Mesendoderm (in vitro differentiated cells): ENCODE measurements at places on chromosomes 13 and 19.

GRCh38 chr13:98468929-98469328 lies 108.0 kb downstream of the STK24 start:
- DNase-seq, result no peak

GRCh38 chr13:46053162-46054012 lies 841 bp upstream of the ZC3H13 start:
- no peak for DNase-seq

DNA sequence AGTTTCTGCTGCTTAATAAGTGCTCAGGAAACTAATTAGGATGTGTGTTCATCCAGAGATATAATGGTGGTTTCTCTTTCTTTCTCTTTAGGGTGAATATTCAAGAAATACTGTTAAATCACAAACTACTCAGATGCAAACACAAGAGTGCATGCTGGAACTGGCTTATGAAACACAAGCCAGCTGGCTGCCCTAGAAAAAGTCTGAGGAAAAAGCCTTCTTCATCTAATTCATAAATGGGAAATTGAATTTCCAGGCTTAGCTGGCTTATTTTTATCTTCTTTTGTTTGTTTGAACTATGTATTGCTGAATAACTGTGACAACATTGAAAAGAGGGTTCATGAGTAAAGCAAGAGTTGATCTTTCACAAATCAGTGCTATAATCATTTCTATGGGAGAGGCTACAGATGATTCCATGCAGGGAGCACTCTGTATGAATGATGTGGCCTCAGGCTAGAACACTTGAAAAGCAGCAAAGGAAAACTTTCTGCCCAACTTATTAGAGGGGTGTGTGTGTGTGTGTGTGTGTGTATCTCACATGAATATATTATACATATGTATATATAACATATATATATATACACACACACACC lies 69.8 kb upstream of the SCEL start:
- DNase-seq, result no peak

DNA sequence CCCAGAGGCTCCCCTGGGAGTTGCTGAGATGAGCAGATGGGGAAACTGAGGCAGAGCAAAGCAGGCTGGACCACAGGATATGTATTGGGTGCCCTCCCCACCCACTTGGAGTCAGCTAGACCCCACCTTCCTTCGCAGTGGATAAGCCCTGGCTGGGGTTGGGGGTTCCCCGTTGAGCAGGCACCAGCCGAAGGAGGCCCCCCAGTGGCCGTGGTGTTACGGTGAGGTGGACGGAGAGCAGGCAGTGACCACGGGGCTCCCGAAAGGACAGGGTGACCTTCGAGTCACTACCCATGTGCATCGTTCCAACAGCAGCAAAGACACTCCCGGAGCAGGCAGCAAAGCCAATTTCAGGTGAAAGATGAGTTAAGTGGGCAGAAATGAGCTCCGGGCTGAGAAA lies 62.4 kb upstream of the ADGRE5 start:
- peak; percentile 23 for DNase-seq

- no peak for DNase-seq
Measured at GRCh38 chr19:45142726-45143110, 18.1 kb downstream of the NKPD1 start.

- DNase-seq, result no peak
Measured at GRCh38 chr13:65472336-65472735, 1757.8 kb downstream of the PCDH9 start.

GRCh38 chr13:100987948-100988347 lies 313.4 kb upstream of the TMTC4 start:
- DNase-seq, result peak; percentile 76

GRCh38 chr19:13095393-13095784 lies 7.3 kb downstream of the LYL1 start:
- DNase-seq, result peak; percentile 46

DNA sequence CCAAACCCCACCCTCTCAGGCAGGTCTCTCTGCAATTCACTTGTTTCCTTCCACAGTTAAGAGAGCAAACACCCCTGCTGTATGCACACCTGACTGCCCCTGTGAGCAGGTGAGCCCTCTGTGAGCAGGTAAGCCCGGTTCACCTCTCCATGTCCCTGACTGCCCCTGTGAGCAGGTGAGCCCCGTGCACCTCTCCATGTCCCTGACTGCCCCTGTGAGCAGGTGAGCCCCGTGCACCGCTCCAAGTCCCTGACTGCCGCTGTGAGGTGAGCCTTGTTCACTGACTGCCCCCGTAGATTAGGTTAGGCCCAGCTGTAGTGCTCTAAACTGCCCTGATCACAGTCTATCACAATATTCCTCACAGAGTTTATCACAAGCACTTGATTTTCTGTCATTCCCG lies 29.2 kb downstream of the TMTC4 start:
- no peak for DNase-seq

- DNase-seq, result no peak
Measured at GRCh38 chr19:51139299-51140014, 2.6 kb upstream of the SIGLEC7 start.

DNA sequence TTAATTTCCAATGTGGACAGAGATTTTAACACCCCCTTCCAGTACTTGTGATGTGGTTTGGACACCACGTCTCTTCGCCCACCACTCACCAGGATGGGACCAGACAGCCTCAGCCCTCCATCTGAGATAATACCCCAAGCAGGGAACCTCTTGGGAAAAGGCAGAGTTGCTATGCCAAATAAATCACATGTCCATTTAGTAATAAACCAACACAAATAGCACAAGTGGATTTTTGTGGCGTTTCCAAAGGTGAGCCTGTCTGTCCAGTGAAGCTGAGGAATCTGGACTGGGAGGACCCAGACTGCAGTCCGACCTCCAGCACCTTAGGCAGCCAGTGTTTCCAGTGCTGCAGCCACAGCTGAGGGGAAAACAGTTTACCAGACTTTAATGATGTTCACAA lies 34.1 kb upstream of the GAS6 start:
- no peak for DNase-seq

- DNase-seq, result no peak
Measured at GRCh38 chr19:38809592-38810252, 3.0 kb downstream of the LGALS4 start.

DNA sequence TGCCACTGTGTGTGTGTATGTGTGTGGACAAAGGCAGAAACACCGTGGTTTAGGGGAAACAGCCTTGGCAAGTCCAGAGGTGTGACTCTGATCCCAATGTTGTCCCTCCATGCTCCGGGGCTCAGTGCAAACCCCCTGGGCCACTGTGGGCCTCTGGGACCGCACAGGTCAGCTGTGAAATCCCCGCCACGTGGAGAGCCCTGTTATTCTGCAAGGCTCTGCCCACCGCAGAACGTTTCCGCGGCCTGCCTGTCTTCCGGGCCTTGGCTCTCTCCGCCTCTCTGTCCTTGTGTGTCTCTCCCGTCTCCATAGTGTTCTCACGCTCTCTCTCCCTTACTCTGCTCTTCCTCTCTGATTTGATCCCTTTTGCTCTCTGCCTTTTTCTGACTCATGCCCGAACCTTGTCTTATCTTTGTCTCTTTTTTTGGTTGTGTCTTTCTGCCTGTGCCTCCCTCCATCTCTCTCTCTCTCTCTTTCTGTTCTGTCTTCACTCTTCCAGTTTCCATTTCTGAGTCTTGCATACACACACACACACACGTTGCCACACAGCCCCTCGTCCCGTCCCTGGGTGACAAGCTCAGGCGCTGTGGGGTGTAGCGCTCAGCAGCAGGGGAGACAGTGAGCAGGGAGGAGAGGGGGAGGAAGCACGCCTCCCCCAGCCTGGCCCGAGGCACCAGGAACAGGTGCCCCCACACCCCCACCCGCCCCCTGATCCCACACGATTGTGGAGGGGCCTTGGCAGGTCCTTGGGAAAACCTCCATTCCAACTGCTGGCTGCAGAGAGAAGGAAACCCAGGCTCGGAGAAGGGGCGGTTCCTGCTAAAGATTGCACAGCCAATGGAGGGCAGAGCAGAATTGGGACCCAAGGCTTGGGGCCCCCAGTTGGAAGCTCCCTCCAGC lies 3.0 kb downstream of the TTYH1 start:
- DNase-seq, result peak; percentile 43

DNA sequence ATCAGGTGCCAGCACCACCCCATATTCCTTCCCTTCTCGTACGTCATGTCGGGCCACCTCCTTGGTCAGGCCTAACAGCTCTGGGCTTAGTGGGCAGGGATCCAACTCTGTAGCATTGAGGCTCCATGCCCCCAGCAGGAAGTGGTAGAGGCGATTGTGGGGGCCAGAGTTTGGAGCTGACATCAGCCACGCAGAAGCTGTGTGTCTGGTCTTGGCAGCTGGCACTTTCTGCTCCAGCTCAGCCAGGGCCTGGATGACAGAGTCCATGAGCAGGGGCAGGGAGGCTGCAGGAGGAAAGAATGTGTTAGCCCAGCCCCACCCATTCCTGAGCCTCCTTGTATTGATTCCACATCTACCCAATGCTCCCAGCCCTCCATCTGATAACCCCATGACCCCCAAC lies 3.0 kb downstream of the PGLYRP2 start:
- no peak for DNase-seq

DNA sequence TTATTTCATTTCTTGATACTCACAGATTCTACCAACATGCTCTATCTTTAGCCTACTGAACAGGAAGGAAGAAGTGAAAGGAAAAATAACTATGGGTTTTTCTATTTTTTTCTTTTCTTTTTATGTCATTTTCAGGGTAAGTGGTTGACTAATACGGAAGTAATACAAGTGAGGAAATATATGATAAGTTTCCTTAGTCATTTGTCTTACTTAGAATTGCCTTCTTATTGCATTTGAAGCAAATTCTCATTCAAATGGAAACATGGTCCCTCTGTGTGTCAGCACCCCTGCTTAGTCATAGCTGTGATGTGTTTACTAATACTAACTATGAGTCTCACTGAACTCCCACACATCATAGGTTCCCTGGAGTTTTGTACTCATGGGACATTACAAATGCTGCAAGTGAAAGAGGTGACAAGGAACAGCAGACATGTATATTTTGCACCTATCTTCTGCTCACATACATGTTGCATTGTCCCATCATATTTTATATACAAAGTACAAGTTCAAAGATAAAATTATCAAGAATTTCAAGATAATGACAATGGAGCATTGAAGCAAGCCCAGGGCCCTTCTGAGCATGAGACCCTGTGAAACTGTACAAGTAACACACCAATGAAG lies 60.1 kb downstream of the DCT start:
- no peak for DNase-seq

DNA sequence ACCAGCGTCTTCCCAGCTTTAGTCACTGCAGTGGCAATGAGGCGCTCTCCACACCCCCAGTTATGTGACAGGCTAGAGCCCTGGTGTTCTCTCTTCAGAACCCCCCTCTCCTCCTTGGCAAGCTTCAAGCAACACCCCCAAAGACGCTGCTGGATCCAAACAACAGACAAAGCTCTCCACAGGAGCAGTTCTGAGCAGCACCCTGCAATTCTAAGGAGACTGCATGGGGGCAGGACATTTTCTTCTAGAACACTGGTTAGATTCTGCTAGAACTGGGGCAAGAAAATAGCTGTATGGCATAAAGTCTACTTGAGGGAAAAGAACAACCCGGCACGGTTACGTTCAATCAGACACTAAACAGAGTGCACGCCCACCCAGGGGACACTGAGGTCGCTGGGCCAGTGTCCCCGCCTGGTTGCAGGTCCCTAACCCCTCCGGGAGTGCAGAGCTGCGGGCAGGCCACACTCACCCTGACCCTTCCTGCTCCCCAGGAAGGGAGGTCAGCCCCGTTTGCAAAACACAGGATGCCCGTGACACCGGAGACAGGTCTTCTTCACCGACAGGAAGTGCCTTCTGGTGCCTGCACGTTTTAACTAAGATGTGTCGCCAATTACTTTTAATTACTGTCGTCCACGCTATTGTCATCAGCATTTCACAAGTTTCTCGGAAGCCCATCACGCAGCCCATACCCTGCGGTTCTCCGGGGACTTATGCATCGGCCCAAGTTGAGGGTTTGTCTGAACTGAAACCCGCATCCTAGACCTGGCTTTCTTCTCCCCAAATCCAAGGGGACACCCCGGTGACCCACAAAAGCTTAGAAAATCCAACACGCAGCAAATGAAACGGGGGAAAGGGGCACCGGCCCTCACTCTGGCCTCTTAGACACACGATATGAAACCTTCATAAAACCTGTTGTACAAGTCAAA lies 943 bp downstream of the GJB6 start:
- DNase-seq, result peak; percentile 17

GRCh38 chr19:19081642-19082151 lies 17.9 kb downstream of the SLC25A42 start:
- no peak for DNase-seq

DNA sequence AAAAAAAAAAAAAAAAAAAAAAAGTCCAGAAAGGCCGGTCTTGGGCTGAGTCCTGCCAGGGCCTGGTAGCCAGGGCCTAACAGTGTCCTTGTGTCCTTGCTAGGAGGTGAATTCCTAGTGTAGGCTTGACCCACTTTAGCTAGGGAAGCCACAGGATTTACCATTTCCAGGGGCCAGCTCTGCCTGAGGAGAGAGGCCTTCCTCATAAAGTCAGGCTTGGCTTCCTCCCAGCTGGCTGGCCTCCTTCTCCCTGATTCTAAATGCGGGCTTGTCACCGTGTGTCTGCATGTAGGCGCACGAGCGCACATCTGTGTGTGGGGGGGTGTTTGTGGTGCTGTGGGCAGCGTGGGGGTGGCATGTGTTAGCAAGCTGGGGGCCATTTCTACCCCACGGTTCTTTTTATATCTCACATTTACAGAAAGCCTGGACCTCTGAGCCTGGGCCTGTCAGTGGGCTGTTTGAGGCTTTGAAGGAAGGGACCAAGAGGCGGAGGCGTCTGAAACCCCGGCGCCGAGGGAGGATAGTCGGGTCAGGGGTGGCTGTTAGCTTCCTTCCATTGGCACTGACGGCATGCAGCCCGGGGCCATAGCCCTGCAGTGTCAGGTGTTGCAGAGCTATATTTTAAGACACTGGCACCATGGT lies 31.7 kb downstream of the IER2 start:
- DNase-seq, result no peak

GRCh38 chr19:10294368-10294697 lies 4.6 kb downstream of the ICAM5 start:
- peak; percentile 40 for DNase-seq

GRCh38 chr19:5690955-5691821 lies 1.1 kb downstream of the RPL36 start:
- DNase-seq, result no peak

GRCh38 chr13:67829641-67830040 lies 599.5 kb upstream of the PCDH9 start:
- DNase-seq, result peak; percentile 38

- DNase-seq, result peak; percentile 76
Measured at GRCh38 chr19:34363094-34363493, 1.9 kb upstream of the GPI start.

DNA sequence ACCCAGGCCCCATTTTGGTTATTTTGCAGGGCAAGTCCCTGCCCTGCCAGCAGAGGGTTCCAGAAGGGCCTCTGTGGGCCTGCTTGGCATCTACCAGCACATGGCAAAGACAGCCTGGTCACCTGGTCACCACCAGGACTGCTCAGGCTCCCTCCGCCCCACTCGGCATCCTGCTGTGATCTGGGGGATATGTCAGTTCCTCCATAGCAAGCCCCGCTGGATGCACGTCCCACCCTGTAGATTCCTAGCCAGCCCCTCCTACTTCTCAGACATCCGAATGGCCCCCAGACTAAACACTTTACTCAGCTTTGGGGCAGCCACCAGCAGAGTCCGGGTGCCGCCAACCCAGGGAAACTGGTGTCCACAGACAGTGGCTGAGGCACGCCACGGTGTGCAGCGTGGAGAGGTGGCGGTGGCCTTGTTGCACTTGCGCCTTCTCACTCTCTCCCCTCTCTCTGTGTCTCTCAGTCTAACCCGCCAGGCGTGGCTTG lies 31.8 kb upstream of the USE1 start:
- peak; percentile 25 for DNase-seq
